Activated naive CD8-positive, alpha-beta T cell treated with anti-CD3 and anti-CD28 coated beads for 36 hours (primary cell): ENCODE measurements at places on chromosomes 16 and 17.

- no peak for DNase-seq
Measured at GRCh38 chr16:86531191-86531545, 20.8 kb downstream of the FOXF1 start.

- DNase-seq: no peak
Measured at GRCh38 chr17:42898147-42898811, 2.3 kb upstream of the G6PC1 start.

- no peak for DNase-seq
Measured at GRCh38 chr17:41655611-41656111, 31.3 kb upstream of the KRT17 start.

DNA sequence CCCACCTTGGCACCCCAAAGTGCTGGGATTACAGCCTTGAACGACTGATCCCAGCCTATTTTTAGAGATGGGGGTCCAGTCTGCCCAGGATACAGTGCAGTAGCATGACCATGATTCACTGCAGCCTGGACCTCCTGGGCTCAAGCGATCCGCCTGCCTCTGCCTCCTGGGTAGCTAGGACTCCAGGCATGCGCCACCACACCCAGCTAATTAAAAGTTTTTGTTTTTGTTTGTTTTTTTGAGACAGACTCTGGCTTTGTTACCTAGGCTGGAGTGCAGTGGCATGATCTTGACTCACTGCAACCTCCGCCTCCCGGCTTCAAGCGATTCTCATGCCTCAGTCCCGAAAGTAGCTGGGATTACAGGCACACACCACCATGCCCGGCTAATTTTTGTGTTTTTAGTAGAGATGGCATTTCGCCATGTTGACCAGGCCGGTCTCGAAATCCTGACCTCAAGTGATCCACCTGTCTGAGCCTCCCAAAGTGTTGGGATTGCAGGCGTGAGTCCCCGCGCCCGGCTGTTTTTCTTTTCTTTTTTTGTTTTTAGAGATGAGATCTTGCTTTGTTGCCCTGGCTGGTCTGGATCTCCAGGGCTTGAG, 2.3 kb upstream of the PAFAH1B1 start:
- DNase-seq: no peak

- DNase-seq: no peak
Measured at GRCh38 chr17:76090517-76091129, 11.6 kb downstream of the ZACN start.
